ENCODE measurements at places on chromosomes 16 and 17.

DNA sequence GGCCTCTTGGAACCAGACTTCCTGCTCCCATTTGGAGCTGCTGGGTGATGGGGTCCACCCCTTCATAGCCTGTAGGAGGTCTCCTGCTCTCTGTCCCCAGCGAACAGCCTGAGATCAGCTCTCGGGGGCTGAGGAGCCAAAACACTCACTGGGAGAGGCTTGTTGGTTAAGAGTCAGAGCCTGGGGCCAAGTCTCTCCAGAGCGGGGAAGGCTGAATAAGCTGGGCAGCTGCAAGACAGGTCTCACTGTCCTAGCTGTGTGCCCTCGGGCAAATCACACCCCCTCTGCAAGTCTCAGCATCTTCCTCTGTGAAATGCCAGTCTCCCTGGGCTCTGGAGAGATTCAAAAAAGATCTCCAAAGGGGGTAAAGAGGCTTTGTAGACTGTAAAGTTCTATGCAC, 174.6 kb downstream of the WSCD1 start:
- no peak for DNase-seq

DNA sequence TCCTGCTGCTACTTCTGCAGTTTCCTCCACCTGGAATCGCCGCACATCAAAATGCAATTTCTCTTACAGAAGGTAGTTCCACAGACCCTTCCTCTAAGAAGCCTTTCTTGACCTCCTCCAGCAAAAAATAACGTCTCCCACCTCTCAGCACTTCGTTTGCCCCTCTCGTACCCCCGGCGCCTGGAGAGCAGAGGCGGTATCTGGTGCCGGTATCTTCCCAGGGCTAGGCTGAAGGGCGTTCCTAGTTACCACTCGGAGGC, 482 bp downstream of the DCTPP1 start:
- DNase-seq = no peak

- DNase-seq = no peak
Observed at GRCh38 chr16:81821436-81822128, 42.5 kb downstream of the PLCG2 start.

GRCh38 chr17:1331708-1332107, 52.2 kb downstream of the TRARG1 start:
- no peak for DNase-seq

- no peak for DNase-seq
Observed at GRCh38 chr17:20173091-20173490, 163.9 kb downstream of the SPECC1 start.

DNA sequence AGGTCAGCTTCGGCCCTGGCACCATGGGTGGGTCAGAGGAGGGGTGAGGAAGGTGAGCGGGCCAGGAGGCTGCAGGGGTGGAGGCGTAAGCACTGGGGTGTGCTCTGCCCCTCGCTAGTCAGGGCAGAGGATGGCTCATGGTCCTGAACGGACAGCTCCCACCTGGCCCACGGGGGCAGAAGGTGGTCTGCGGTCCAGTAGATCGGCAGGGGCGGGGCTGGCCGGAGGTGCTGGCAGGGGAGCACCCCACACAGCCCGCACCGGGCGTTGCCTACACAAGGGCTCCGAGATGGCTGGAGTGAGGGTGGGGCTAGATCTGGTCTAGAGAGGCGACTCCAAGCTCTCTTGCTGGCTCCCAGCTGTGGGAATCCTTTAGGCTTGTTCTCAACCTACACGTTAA, 8.2 kb downstream of the NPTX1 start:
- no peak for DNase-seq

- DNase-seq = no peak
Observed at GRCh38 chr17:60330731-60331130, 61.2 kb downstream of the USP32 start.

DNA sequence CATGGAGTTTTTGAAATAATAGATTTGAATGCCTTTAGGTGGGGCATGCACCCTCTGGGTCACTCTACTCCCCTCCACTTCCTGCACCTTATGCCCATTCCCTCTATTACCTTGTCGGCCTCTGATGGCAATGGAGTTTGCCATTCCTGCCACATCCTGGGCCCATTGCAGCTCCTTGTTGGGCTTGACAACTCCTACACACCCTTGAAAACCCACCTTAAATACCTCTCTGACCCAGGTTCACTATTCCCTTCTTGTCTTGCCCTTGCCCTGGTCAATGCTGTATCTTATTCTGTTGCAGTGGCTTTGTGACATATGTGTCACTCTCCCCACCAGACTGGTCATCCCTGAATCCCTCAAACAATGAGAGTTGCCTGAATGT, 2.4 kb downstream of the CCR7 start:
- DNase-seq = no peak

DNA sequence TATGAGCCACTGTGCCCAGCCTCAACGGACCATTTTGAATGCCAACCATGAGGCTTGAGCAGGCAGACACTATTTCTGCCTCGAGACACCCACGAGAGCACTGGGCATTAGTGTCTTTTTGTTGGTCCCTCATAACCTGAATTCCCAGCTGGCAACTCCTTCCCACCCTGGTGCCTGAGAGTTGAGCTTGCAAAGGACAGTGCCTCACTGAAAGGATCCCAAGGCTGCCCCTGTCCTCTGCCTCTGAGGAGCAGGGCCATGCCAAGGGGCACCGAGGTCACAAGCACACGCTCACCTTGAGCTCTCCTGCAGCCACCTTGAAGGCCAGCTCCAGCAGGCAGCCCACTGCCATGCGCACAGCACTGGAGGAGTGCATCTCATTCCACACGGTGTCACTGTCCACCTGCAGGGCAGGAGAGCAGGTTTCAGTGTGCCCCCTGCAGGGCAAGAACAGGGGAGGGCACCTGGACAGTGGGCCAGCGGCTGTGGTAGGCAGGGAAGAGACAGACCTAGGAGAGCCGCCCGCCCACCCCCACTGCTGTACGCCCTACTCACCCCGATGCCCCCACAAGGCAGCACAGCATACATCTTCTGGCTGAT, 12.8 kb downstream of the G6PC3 start:
- peak; percentile 74 for DNase-seq

DNA sequence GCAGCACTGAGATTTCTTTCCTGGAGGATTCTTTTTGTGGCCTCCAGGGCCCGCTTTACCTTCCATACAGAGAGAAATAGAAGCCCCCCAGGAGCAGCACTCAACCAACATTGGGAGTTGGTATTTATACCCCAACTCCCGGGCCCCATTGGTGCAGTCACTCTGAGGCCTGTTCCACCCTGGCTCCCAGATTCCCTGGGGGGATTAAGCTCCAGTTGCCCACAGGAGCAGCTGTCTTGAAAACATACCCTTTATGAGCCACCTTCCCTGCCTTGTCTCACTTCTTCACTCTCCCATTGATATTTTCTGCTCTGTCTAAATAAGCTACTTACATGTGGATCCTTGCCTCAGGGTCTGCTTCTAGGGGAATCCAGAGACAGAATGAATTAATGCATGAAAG, 167.8 kb downstream of the KATNIP start:
- DNase-seq = no peak

DNA sequence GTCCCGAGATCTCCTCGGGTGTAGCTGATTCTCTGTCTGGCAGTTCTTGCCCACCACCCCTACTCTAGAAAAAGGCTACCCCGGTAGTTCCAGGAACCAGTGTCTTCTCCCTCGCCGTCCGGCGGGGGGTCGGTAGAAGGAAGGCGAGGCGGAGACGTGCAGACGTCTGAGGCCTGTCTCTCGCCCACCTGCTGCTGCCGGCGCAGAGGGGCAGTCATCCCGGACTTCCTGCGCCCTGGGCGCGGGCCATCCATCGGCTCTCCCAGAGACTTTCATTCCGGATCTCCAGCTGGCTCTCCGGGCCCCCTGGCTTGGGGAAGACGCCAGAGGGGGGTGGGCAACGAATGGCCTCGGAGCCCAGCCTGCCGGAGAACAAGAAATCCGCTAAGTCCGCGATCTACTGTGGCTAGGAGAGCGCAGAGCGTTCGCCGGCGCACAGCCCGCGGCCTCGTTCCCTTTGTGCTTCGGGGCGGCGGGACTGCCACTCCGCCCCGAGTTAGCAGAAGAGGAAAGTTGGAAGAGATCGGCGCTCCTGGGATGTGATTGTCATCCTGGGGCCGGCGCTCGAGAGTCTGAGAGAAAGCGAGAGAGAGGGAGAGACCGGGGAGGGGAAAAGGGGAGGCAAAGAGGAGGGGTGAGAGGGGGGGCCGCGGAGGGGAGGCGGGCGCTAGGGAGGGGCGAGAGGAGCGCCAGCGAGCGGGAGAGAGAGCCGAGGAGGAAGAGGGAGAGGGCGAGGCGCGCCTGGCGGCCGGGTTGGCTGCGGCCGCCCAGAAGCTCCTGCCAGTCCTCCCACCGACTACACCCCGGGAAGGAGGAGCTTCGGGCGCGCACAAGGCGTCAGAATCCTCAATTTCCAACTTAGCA, at the start of gene IRX5:
Gene IRX5, plus strand, starts transcription at position 861 of the 864 bp plus-strand sequence. CDS start 334 bp downstream, outside the sequence.
- peak; percentile 94 for DNase-seq

All from SW480 (cell line).